ENCODE measurements at places on chromosomes 5 and 9.

DNA sequence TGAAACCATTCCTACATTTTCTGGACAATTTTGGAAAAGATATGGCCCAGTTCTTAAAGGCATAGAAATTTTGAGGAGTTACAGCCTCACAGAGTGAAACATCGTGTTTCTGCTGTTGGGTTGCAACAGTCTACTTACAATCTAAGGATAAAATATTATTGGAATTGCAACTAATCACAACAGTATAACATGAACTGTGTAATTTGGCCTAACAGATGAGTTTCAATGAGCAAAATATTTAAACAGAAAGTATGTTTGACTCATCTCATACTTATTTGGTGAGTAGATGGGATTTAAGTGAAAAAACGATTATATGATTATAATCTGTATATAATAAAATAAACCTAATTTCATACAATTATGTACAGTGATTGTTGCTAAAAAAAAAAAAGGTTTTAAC lies 1061.8 kb downstream of the CDH12 start:
- no peak for DNase-seq

DNA sequence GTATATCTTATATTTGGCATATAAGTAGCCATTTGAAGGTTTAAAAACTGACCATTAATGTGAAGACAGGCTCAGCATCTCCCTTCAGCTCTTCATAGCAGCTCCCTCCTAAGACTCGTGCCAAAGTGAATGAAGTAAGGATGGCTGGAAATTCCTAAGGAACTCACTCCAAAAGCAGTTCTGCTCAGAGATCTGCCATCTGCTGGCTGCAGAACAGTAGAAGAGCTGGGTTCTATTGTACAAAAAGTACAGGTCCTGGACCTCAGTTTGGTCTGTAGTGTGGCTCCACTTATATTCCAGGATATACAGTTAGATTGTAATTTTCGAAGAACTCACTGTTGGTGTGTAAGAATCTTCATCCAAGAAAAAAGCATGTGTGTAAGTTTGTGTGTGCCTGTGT lies 104.9 kb upstream of the RUSC2 start:
- no peak for DNase-seq

- DNase-seq = no peak
These were observed 257.9 kb downstream of the DOCK8 start for GRCh38 chr9:472479-473075.

- peak; percentile 62 for DNase-seq
These were observed 36.4 kb downstream of the GLT6D1 start for GRCh38 chr9:135602789-135603481.

DNA sequence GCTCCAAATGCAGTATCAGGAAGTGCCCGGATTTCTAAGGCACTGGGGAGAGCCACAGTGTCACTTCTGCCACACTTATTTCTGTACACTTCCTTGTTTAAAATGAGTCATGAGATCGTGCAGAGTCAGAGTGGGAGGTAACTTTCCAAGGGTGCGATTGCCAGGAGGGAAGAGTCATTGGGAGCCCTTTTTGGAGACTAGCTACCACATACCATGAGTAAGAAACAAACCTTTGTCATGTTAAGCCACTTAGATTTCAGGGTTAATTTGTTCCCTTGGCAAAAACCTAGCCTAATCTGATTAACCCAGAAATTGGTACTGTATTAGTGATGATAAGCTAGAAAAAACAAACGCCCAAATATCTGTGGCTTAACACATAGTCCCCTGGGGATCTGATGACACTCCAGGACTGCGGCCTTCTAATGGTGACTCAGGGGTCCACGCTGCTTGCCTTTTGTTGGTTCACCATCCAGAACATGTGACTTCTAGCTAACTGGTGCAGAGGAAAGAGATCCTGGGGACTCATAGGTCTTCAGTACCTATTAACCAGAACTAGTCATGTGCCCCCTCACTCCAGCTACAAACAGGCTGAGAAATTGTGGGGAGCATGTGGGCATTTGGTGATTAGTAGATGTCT lies 48.6 kb upstream of the TLE1 start:
- no peak for DNase-seq

DNA sequence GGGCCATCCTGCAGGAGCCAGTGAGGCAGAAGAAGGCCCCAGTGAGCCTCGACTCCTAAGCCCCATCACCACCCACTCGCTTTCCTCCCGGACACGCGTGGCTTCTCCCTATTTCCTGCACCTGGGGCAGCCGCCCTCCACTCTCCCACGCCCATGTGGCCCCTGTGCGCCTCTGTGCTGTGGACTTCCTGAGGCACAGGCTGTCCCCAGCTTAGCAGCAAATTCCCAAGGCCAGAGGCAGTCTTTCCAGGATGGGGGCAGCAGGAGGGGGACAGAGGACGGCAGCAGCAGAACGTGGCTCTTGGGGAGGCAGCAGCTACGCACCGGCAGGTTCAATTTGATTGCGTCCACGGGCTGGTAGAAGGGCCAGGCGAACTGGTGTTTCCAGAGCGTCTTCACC lies 14.9 kb downstream of the BRD3 start:
- no peak for DNase-seq

GRCh38 chr5:167694325-167695147 lies 596.9 kb upstream of the WWC1 start:
- DNase-seq = no peak

- DNase-seq = no peak
These were observed 24.1 kb downstream of the RANBP3L start for GRCh38 chr5:36277521-36278176.

GRCh38 chr9:24614070-24614469 lies 68.4 kb upstream of the IZUMO3 start:
- DNase-seq = no peak

- no peak for DNase-seq
These were observed 1.0 kb downstream of the CERT1 start for GRCh38 chr5:75510417-75510835.

DNA sequence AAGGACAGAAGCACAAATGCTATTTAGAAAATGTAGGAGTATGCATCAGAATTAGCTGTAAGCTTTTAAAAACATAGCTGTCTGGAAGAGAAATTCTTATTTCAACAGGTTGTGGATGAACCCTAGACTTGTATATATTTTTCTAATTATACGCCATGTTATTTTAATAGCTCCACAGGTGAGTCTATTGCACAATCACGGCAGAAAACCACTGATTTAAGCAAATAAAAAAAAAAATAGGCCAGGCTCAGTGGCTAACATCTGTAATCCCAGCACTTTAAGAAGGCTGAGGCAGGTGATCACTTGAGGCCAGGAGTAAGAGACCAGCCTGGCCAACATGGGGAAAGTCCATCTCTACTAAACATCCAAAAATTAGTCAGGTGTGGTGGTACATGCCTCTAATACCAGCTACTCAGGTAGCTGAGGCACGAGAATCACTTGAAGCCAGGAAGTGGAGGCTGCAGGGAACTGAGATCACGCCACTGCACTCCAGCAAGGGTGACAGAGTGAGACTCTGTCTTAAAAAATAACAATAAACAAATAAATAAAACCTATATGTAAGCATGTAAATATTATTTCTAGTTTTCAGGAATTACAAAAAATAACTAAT lies 11.7 kb downstream of the TRIM23 start:
- DNase-seq = no peak

DNA sequence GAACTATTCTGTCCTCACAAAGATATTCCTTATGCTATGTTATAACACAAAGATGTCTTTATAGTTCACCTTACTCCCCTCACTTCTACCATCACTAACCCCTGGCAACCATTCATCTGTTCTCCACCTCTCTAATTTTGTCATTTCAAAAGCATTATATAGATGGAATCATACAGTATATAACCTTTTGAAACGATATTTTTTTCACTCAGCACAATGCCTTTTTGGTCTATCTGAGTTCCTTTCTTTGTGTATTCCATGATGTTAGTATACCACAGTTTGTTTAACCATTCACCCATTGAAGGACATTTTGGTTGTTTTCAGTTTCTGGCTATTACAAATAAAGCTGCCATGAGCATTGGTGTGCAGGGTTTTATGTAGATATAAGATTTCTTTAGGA lies 35.8 kb upstream of the STOM start:
- no peak for DNase-seq

DNA sequence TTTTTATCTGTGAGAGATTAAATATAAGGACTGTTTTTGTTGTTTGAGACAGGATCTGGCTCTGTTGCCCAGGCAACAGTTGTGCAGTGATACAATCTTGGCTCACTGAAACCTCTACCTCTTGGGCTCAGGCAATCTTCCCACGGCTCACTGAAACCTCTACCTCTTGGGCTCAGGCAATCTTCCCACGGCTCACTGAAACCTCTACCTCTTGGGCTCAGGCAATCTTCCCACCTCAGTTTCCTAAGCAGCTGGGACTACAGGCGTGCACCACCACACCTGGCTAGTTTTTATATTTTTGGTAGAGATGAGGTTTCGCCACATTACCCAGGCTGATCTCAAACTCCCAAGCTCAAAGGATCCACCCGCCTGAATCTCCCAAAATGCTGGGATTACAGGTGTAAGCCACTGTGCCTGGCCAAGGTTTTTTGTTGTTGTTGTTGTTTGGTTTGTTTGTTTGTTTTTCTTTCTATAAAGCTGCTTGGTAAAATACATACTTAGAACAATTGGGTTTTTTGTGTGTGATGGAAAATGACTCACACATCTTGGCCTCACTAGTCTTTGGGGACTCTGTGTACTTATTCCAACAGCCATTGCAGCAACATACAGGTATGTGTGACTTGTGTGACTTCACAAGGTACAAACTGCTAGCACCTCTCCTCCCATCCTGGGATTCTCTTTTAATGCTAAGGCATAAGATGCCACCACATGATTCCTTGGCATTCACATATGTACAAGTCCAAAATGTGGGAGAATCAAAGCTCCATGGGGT lies 36.5 kb upstream of the RASA1 start:
- no peak for DNase-seq

- peak; percentile 86 for DNase-seq
These were observed at the start of gene SMIM15 for GRCh38 chr5:61162010-61162831. Gene SMIM15, minus strand, starts transcription at chr5:61162468. Its CDS starts 2,297 bp downstream, at chr5:61160171.

GRCh38 chr5:1547655-1548054 lies 23.9 kb upstream of the LPCAT1 start:
- DNase-seq = no peak

- no peak for DNase-seq
These were observed 2.0 kb upstream of the ROPN1L start for GRCh38 chr5:10439692-10440091.

DNA sequence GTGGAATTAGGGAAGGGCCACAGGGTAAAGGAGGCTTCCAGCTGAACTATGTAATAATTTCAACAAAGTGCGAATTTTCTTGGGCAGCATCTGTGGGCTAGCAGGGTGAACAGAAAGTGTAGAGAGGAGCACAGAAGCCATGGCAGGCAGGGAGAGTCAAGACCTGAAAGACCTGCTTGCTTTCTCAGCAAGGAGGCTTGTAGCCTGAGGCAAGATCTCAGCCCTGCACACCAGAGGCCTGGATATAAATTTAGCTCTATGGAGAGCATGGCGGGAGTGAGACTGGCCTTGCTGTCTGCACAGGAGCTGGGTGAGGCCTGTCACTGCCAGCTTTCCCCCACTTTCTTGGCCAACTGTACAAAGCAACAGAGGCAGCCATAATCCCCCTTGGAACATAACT lies 32.1 kb upstream of the SH3TC2 start:
- no peak for DNase-seq

DNA sequence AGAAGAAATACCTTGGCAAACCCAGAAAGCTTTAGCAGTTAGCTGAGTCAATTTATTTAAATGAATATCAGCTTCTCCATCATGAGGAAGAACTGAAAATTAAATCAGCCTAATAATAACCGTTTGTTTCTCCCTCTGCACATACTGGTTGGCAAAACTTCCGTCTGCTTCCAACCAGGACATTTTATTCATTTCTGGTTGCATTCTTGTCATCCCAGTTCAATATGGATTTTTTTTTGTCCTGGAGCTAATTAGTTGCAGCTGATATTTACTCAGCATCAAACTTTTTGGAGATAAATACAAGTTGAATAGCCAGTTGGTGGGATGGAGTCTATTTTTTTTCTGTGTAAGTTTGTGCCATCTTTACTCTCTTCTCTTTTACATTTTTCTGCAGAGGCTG lies 126.5 kb upstream of the GDNF start:
- DNase-seq = no peak

DNA sequence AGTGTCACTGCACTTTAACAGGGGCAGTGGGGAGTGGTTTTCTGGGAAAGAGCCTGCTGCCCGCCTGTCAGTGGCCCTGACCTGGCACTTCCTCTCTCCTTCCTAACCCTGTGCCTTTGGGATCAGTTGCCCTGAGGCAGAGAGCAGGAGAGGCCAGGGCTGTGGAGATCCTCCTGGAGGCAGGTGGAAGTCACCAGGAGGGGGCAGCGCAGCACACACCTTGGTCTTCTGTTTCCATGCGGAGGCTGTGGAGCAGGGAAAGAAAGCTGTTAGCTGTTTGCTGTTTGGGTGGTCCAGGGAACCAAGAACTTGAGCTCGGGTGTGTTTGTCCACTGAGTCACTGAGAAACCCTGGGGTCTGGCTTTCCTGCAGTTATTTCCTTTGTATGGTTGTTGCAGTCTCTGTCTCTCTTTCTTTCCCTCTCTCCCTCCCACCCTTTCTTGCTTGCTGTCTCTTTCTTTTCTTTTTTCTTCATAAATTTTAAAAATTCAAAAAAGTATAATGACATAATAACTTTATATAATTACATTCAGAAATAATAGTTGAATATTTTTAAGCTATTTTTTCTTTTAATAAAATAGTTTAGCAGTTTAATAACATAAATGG lies 28.1 kb downstream of the NTRK2 start:
- DNase-seq = peak; percentile 28

- DNase-seq = no peak
These were observed 98.1 kb downstream of the KDM4C start for GRCh38 chr9:6855860-6856259.

DNA sequence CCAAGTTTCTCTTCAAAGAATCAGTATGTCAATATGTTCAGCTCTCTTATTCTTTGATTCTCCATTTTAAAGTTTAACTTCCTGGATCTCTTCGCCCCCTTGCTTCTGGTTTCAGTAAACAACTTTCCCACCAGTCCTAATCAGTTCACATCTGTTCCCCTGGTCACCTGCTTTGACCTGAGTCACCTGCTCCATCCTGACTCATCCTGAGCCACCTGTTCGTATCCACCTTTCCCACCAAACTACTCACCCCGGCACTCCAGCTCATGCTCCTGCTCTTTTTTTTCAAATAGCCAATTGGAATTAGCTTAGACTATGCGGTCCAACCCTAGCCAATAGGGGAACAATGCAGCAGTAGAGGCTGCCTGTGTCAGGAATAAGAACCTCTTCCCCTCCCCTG lies 23.6 kb upstream of the CSF1R start:
- DNase-seq = no peak

GRCh38 chr9:37969130-37969529 lies 65.2 kb upstream of the SLC25A51 start:
- no peak for DNase-seq

All from germinal center (tissue), 1 donor.